EH (cell line): ENCODE measurements at places on chromosomes 2 and 18.

- DNase-seq: peak; percentile 69
Measured at GRCh38 chr2:178008636-178009289, 63.8 kb downstream of the PDE11A start.

- no peak for DNase-seq
Measured at GRCh38 chr2:55384786-55385185, 34.9 kb downstream of the CCDC88A start.

DNA sequence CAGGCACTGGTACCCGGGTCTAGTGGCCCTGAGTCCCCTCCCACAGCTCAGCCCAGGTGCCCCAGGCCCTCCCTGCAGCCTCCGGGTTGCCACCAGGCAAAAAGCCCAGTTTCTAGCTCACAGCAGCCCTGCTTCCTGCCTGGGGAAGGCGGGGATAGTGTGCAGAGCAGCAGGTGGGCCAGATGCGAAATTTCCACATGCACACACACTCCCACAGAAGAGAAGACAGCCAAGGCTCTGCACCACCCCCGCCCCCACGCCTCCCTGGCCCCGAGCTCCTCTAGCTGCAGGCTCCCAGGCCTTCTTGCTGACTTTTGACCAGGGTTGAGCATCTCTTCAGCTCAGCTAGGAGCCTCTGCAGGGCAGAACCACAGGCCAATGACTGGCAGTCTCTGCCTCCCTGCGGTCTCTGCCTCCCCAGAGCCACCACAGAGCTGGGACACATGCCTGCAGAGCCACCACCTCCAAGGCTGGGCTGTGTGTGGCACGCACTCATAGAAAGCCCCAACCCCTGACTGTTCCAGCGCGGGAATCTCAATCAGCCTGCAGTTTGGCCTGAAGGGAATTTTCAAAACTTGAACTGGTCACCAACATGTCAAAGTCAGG lies 7.2 kb downstream of the SLC66A2 start:
- DNase-seq: peak; percentile 29

- peak; percentile 16 for DNase-seq
Measured at GRCh38 chr2:107072150-107072940, 186.4 kb upstream of the ST6GAL2 start.

GRCh38 chr2:177000061-177000714 lies 212.4 kb upstream of the HNRNPA3 start:
- DNase-seq: no peak

DNA sequence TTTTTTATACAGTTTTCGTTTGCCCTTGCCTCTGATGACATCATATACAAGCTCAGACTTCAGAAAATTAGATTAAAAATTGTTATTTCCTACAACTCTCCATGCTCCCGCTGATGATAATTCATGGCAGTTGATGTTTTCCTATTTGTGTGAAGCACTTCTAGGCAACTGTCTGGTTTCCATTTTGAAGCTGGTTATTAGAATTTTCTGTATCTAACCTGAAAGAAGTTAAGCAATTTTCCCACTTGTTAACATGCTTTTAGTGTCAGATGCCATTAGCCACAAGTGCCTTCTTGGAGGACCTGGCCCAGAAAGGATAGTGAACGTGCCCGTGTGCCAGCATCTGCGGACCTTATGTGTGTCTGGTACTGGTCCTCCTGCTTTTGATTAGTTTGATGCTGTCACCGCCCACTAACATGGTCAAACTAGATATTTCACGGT lies 347.6 kb upstream of the RAB12 start:
- DNase-seq: no peak

- DNase-seq: no peak
Measured at GRCh38 chr2:21267232-21267835, 143.6 kb downstream of the TDRD15 start.

DNA sequence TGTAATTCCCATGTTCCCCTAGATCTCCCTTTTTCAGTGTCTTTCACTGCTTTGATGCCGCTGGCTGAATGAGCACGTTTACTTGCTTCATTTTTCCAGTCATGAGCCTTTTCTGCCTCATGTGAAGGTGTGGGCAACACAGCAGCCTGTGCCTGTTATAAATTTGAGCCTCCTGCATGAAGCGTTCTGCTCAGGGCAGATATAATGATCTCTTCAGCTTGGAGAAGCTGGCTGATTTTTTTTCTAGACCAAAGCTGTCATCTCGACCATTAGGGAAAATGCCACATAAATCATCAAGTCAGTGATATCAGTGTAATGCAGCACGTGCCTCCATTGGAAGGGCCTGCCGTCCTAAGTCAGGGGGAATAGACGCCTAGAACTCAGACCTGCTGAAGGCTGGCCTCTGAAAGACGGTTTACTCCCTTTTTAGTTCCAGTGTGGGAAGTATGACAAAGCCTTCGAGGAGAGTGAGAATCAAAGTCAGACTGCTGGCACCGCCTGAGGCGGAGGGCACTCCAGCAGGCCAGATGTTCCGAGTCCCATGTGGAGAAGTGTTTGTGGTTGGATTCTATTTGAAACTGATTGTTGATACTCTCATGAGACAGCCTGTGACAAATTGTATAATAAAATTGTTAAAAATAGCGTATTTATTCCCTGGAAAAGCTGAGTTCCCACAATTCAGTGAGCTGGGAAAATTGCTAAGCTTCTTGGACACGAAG lies 196.5 kb downstream of the MYO1B start:
- DNase-seq: peak; percentile 94

DNA sequence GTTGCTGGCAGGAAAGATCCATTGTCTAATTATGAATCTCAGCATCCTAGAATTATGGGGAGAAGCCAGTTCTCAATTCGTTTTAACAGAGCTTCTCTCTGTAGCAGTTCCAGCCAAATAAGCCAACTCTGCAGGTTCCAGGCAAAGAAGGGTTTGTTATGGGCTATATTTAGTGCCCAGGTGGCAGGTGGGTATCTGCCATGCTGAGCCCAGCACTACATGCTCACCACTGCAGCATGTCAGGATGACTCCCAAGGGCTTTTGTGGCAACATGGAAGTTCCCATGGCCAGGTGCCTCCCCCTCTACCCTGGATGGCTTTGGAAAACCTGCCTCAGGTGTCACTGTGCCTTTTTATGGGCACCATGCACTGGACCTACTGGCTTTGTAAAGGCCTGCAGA lies 137.7 kb upstream of the MSH6 start:
- DNase-seq: no peak

GRCh38 chr18:45071956-45072355 lies 391.3 kb downstream of the SETBP1 start:
- DNase-seq: no peak

- DNase-seq: peak; percentile 3
Measured at GRCh38 chr18:63213331-63213900, 106.2 kb downstream of the BCL2 start.
